ENCODE measurements at places on chromosomes 5 and 9.

GRCh38 chr9:131116281-131117120 lies 8.9 kb upstream of the NUP214 start:
- no peak for DNase-seq

DNA sequence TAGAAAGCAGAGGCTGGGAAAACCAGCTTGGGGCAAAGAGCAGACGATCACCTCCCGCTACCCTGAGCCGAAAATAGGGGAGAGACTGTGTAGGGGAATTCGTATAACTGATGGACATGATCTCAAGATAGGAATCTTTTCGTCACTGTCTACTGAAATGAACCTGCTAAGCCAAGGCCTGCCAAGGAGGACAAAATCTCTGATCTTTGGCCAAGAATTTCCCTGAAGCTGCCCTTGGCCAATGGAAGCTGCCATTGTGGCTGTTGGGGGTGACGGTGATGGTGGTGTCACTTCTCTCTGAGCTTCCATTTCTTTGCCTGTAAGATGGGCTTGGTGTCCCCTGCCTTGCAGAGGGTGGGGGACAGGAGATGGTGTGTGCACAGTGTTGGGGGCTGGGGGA lies 3.3 kb upstream of the PTGES start:
- DNase-seq = no peak

- no peak for DNase-seq
These were observed 24.2 kb downstream of the NEK6 start for GRCh38 chr9:124281931-124282371.

DNA sequence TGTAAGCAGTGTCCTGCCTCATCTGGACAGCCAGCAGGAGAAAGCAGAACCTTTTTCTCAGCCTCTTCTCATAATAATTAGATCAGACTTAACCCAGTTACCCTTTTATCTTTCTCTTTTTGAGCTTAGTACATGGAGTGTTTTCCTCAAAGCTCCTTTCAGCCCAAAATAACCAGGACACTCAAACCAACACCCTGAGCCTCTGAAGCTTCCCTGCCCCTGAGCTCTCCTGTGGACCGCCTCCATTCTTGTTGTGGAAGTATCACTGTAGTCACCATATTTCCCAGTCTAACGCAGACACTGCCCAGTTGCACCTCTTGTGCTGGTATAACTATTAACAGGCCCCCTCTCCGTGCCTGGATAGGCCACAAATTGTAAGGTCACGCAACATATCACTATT lies 53.8 kb upstream of the ZNF622 start:
- no peak for DNase-seq
